ENCODE measurements at places on chromosomes 3 and 15. TPM values are rescaled to one million over a fixed set of nuclear protein-coding genes. Genes with fewer than 3 reads are reported as not detected.

The SMAD6 gene
- total RNA-seq, result 18.4 TPM

The CACNA1D gene
- 1.1 TPM for total RNA-seq

The GOLGA6A gene
- 0.24 TPM for total RNA-seq

The MUSTN1 gene
- total RNA-seq, result 78.5 TPM

The ARGFX gene
- total RNA-seq, result not detected

The EPHB3 gene
- total RNA-seq, result 6.9 TPM

The COL6A5 gene
- total RNA-seq, result not detected

The CPLX3 gene
- total RNA-seq, result not detected

The DUOXA2 gene
- not detected for total RNA-seq

The ZPLD1 gene
- 12.3 TPM for total RNA-seq

The XCR1 gene
- 0.14 TPM for total RNA-seq

The NR1I2 gene
- 0.19 TPM for total RNA-seq

The SST gene
- total RNA-seq, result not detected

The TGM4 gene
- not detected for total RNA-seq

The REC114 gene
- total RNA-seq, result not detected

The LINGO1 gene
- total RNA-seq, result 1.9 TPM

The AGBL1 gene
- total RNA-seq, result not detected

The C3orf22 gene
- not detected for total RNA-seq
